ENCODE measurements at places on chromosomes 1 and 21.

DNA sequence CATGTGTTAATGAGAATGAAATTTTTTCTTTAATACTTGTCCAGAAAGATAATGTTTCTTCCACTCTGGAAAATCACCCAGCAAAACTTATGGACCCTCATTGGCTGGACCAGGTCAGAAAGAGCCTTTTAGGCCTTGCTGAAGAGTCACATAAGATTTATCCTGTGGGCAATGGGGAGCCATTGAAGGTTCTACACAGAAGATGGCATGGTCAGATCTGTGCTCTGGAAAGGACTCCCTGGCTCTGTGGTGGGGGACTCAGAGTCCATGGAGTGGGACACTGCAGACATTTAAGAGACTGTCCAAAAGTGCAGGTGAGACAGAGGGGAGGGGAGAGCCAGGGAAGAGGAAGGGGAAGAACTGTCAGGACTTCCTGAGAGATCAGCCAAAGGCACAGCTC, 66.4 kb downstream of the DHRS3 start:
- no peak for DNase-seq

DNA sequence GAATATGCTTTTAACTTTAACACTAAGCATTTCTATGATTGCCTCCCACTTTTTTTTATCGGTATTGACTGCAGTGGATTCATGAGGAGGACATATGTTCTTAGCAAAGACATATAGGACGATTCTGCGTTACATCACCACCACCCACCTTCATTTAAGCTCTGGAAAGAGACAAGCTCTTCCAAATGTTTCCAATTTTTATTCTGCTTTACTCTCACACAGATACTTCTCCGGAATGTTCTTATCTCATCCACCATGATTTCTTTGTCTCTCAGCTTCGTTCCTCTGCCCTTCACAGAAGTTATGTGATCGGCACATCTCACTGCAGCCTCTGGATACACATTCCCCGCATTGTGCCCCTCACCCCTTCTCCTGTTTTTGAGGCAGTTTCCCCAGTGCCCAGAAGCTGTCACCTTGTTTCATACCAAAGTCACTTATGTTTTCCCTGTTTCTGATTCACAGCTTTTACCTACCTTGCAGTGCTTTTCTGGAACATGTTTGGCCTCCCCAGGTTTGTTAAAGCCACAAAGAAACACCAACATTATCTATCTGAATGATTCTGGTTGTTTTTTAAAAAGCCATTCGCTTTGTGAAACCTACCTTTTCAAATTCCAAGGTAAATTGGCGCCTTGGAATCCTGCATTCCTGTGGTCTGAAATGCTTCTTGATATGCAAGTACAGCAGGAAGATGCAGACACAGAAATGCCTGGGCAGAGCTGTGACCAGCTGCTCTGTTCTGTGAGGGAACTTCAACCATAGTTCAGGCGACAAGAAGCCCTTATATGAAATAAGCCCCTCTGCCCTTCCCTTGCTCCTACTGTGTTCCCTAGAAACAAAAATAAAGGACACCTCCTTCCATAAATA, 1020.2 kb downstream of the TTLL7 start:
- DNase-seq = no peak

- no peak for DNase-seq
Observed at GRCh38 chr1:199102239-199102638, 463.4 kb downstream of the PTPRC start.

GRCh38 chr1:7250597-7251453, 465.6 kb downstream of the CAMTA1 start:
- DNase-seq = no peak

DNA sequence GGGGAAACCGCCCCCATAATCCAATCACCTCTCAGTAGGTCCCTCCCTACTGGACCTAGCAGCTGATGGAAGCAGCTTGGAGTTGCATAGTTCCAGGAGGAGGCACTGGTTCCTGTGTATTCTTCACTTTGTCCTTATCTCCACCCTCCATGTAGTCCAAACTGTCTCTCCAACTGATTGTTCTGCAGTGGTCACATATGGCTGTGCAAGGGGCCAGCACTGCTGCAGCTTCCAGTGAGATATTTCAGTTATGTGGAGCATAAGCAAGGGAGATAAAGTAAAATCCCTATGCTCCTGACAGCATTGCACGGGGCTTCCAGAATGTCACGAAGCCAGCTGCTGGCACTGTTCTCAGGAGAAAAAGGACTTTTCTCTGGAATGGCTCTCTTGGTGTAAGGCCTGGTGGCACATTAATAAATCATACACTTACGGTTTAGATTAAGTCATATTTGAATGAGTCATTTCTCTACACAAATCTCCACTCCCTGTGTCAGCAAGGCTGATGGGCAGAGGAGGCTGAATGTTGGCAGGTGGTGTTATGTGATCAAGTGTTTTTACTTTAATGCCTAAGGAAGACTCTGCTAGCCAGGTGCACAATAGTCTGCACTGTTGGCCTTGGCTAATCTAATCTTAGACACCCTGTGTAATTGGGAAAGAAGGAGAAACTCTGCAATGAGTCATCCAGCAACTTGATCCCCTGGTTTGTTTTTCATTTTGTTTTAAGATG, 93.4 kb downstream of the KCNK1 start:
- DNase-seq = no peak

GRCh38 chr1:157770442-157771043, 6.4 kb downstream of the FCRL2 start:
- DNase-seq = no peak

GRCh38 chr1:238223076-238223640, 332.4 kb upstream of the ZP4 start:
- DNase-seq = no peak

- DNase-seq = no peak
Observed at GRCh38 chr1:9720785-9721605, 69.5 kb downstream of the PIK3CD start.

GRCh38 chr1:231557411-231557810, 28.9 kb downstream of the TSNAX start:
- no peak for DNase-seq

Measured in frontal cortex (tissue), 4 donors.